ENCODE measurements at places on chromosomes 3 and 15.

GRCh38 chr3:39184081-39184967, 8.1 kb downstream of the XIRP1 start:
- no peak for DNase-seq

DNA sequence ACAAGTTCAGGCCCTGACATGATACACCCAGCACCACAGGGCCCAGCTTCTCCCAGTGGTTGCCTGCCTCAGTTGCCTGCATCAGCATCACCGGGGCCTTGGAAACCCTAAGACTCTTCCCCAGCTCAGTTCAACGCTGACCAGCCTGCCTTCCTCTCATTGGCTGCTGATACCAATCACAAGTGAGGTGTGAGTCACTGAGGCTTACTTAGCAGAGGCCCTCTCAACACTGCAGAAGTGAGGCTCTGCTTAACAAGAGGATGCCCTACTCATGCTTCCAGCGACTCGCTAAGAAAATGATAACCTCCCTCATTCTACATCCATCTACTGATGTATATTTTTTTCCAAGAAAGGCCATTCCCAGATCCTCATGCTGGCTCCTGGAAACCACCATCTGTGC, 151.9 kb downstream of the ADAMTS17 start:
- no peak for DNase-seq

- DNase-seq: no peak
These were observed 1.3 kb downstream of the TLE3 start for GRCh38 chr15:70096215-70097062.

GRCh38 chr3:49244581-49245205, 32.3 kb downstream of the C3orf62 start:
- no peak for DNase-seq

- DNase-seq: peak; percentile 11
These were observed 181.8 kb downstream of the MCTP2 start for GRCh38 chr15:94412979-94413746.

DNA sequence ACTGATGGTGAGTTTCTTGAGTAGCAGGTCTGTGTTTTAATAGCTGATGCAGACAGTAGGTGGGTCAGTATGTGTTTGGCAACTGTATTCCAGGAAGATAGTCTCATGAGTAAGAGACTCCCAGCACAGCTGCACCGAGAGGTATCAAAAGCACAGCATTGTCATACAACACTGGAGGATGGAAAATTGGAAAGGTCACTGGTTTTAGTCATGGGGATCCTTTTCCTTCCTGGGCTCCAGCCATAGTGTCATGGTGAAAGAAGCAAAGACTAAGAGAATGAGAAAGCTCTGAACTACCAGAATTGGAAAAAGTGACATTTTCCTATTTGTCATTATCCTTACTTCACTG, 61.5 kb downstream of the P3H2 start:
- DNase-seq: no peak

All from CD4-positive, alpha-beta T cell treated with Interferon gamma for 1 hour (primary cell).